ENCODE measurements at places on chromosomes 2 and 18.

DNA sequence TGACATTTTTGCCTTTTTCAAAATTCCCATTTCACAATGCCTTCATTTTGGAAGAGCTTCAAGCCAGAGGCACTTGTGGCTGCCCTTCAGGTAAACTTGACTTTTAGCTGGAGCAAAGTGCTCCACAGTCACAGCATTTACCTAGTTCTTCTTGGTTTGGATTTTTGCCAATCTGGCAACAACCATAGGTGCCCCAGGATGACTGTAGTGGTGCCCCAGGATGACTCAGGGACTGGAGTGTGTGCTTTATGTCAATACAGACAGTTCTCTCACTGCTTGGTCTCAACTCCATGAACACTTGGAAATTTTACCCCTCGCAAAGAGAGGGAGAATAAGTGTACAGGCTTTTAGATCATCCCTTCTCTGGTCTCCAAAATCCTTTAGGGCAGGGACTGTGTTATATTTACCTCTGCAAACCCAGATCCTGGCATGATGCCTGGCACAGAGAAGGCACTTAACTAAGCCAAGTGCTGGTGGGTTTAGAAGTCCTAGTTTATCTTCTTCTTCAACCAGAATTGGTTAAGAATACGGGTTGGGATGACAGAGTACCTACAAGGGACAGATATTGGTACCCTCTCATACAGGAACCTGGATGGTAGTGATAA is 15.3 kb upstream of the PTPN4 start:
- DNase-seq: peak; percentile 35

GRCh38 chr2:43238176-43238575 is 11.8 kb upstream of the ZFP36L2 start:
- peak; percentile 58 for DNase-seq

DNA sequence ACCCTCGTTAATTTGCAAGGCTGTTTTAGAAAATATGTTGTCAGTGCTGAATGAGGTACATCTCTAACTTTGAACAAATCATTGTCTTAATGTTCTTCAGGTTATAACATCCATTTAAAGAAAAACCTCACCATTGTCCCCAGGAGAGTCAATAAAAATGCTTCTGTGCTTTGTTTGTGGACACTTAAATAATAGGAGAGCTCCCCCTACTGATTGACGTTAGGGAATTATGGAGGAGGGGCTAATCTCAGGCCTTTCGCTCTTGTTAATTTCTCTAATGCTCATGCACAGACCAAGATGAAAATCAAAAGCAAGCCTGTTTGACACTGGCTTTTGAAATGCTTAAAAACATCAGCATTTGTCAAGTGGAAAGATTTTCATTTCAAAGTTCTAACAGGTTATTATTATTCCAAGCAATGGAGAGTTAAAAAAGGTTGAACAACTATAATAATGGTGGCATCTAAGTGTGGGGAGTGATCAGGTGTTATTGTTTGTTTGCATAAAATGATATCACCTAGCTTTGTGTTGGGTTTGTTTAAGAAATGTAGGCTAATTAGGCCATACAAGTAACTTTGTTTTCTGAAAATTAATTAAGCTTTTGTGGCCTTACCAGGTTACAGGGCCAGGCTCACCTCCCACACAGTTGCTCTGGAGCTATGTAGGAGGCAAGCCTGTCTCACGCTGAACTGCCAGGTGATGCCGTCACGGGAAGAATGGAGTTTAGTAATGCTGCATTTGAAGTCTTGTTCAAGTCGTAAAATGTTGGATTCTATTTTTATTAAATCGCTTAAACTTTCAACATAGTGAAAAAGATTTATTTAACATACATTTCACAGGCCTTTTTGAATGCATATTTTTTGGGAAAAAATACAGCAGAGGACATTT is 51.7 kb upstream of the SMIM21 start:
- DNase-seq: peak; percentile 79

DNA sequence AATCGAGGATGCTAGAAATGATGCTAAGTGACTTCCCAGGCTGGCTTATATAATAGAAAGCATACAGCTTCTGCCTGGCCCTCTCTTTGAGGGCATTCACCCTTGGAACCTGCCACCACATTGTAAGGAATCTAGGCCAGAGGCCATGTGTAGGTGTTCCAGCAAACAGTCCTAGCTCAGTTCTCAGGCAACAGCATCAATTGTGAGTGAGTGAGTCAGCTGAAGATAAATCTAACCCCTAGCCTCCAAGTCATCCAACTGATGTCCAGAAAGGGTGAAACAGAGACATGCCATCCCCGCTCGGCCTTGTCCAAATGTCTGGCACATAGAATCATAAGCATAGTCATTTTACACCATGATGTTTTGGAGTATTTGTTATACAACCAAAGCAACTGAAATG is 324.3 kb upstream of the KLHL14 start:
- no peak for DNase-seq

DNA sequence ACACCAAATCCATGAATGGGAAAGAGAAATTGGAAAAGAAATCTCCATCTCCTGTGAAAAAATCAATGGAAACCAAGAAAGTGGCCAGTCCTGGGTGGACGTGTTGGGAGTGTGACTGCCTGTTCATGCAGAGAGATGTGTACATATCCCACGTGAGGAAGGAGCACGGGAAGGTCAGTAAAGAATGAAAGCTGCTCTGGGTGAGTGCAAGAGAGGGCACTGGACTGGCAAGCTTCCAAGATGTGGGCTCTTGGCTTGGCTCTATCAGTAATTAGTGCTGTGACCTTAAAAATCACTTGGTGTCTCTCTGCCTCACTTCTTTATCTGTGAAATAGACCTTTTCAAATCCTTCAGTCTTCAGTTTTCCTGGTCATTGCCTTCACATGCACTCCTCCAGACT is 89.0 kb downstream of the ZNF532 start:
- no peak for DNase-seq

GRCh38 chr2:235560345-235560744 is 66.5 kb downstream of the AGAP1 start:
- DNase-seq: no peak

DNA sequence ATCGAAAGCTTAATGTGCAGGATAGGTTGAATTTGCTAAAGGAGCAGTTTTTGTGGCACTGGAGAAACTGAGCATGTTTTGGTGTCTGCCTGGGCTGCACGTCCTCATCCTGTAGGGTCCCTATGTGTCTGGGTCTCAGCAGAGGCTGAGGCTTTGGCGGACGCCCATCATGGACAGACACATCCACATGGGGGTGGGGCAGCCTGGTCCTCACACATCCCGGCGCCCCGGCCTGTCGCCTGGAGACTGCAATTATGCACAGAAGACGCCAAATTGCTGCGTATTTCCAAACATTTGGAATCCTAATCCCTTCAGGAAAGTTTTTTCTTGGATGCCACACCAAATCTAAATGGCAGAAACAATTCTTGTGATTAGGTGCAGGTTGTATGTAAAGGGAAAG is 128.2 kb upstream of the TWIST2 start:
- no peak for DNase-seq

GRCh38 chr2:241443486-241444223 is 64.7 kb downstream of the STK25 start:
- peak; percentile 17 for DNase-seq

DNA sequence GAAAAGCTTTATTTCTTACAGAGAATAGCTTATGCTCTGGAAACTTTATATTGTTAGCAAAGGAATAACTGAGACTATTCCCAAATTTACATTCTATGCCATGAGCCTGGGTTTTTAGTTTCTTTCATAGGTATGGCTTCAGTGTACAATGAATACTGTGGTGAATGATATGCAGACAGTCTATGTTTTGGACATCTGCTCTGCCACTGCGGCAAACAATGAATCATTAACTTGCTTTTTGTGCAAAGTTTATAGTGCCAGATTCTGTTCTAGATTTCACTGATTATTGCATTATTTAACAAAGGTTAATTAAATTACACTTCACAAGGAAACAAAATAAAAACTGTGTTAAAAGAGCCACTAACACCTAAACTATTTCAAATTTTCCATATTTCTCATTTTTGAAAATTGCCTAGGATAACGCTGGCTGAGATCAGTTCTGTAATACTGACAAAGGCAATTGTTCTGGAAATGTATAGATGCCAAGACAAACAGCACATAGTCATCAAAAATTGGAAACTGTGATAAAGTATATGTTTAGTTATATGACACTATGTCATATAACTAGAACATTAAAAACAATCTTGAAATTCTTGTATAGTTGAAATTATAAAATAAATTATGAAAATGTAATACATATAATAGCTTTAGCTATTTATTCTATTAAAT is 74.7 kb downstream of the ITSN2 start:
- DNase-seq: no peak

GRCh38 chr18:11050966-11051365 is 98.4 kb downstream of the PIEZO2 start:
- no peak for DNase-seq

DNA sequence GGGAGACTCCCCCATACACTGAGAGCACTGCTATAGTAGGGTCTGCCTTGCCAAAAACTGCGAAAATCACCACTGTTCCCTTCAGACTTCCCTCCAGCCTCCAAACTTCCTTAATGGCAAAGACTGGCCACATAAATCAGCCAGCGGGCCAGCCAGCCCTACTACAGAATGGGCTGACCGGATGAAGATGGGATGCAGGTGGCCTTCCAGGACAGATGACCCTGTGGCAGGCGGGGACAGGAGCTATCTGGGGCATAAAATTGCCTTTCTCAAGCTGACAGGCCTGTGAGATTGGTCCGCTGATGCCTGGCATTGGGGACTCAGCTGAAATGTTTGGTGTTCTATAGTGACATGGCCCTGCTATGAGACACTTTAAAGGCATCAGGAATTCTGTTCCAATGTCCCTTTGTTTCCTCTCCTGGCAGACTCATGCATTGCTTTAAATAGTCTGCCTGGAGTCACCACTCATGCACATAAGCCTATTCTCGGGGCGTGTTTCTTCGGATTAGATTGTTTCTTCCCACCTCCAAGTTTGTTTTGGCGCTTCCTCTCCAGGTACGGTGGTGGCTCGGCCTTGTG is 135.9 kb downstream of the ALPK2 start:
- DNase-seq: no peak
